ENCODE measurements at places on chromosomes 16 and 17.

GRCh38 chr16:48885471-48885870, 275.5 kb upstream of the N4BP1 start:
- no peak for DNase-seq

GRCh38 chr17:58172369-58173071, 5.7 kb downstream of the OR4D2 start:
- no peak for DNase-seq

DNA sequence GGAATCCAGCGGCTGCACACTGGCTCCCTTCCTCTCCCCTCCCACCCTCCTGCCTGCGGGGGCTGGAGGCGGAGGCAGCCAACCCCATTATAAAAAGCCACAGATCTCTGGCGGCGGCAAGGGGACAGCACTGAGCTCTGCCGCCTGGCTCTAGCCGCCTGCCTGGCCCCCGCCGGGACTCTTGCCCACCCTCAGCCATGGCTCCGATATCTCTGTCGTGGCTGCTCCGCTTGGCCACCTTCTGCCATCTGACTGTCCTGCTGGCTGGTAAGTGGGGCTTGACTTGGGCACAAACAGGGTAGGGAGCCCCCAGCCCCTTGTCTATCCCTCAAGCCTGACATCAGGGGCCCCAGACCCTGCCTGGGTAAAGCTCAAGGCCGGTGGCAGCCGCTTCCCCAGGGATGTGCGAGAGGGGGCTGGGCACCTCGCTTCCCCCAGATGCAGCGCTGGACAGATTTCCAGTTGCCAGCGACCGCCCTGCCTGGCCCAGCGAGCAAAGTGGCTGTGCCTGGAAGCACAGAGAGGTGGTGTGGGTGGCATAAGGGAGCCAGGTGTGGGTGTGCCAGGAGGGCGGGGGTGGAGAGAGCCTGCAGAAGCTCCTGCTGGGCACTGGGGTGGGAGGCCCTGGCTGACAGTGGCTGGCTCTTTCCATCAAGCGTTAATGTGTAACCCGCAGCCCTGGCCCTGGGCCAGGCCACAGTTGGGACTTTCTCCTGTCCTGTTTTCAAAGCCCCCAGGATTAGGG, at the start of gene CX3CL1:
CX3CL1 (plus strand) TSS at position 119 of the 745 bp plus-strand sequence; CDS start at position 198, 79 bp downstream.
- peak; percentile 78 for DNase-seq

- DNase-seq: peak; percentile 23
These were observed 33.8 kb downstream of the GTF3C1 start for GRCh38 chr16:27515874-27516353.

- DNase-seq: no peak
These were observed 508 bp downstream of the FLCN start for GRCh38 chr17:17236295-17237025.

DNA sequence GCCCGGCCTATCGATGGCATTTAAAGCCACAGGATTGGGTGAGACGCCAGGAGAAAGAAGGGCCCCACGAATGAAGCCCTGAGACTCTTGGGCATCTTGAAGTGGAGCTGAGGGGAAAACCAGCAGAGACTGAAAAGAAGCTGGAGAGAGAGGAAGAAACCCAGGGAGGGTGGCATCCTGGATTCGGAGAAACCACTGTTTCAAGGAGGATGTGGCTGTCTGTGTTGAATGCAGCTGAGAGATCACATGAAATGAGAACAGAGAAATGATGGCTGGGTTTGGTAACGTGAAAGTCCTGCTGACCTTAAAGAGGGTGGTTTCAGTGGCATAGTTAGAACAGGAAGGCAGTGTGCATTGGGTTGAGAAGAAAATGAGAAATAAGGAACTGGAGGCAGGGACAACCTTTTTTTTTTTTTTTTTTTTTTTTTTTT, 3.8 kb downstream of the TNFSF12 start:
- DNase-seq: no peak

DNA sequence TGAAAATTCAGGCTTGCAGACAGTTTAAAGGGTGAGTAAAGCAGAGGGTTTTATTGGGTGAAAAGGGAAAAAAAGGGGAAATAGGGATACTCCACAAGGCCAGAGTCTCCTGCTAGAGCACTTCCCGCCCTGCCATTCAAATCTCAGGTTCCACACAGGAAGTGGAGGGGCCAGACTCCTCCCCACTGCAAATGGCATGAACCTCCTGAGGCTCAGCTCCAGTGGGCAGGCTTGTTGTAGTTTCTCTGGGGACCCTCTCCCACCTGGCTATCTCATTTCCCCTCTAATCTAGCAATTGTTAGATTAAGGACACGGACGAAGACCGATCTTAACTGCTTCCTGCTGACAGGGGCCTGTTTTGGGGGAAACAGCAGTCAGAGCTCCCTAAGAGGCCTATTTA, 43.4 kb downstream of the TAOK1 start:
- DNase-seq: no peak

DNA sequence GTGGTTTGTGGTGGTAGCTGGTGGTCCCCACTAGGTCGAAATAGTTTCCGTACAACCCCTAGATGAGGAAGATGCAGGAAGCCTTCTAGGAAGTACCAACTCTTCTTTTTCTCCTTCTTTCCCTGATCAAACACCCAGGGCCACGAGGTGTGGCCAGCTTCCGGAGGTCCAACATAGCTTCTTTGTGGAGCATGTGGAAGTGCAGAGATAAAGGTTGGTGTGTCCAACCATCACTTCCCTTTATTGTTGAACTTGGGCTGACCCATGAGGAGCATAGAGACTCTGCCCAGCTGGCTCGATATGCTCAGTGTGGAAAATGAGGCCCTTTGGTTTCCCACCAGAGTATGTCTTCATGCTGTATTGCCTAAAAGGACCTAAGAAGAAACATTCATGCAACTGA, 6.3 kb upstream of the RGS9 start:
- DNase-seq: no peak

- no peak for DNase-seq
These were observed 557.8 kb upstream of the SALL1 start for GRCh38 chr16:51708861-51709260.

- DNase-seq: no peak
These were observed 541.9 kb upstream of the EEF2KMT start for GRCh38 chr16:5639531-5639930.
